Naive B cell (primary cell): ENCODE measurements at places on chromosomes 13 and 19. TPM values are rescaled to one million over a fixed set of nuclear protein-coding genes. Genes with fewer than 3 reads are reported as not detected.

Gene CACNG7
- polyA plus RNA-seq, result not detected

Gene MISP3
- not detected for polyA plus RNA-seq

Gene CRX
- polyA plus RNA-seq, result not detected

Gene PTH2
- not detected for polyA plus RNA-seq

Gene ARHGAP45
- polyA plus RNA-seq, result 210 TPM

Gene ZNF135
- 11.1 TPM for polyA plus RNA-seq

Gene GJA3
- polyA plus RNA-seq, result not detected

Gene RNF17
- 0.21 TPM for polyA plus RNA-seq

Gene ADGRE2
- polyA plus RNA-seq, result not detected

Gene PCDH17
- not detected for polyA plus RNA-seq

Gene ZNF439
- 13.6 TPM for polyA plus RNA-seq

Gene PODNL1
- polyA plus RNA-seq, result not detected

Gene PLIN4
- 0.08 TPM for polyA plus RNA-seq

Gene INSL3
- polyA plus RNA-seq, result 1.6 TPM
